SJCRH30 (cell line): ENCODE measurements at places on chromosomes 6 and 20.

DNA sequence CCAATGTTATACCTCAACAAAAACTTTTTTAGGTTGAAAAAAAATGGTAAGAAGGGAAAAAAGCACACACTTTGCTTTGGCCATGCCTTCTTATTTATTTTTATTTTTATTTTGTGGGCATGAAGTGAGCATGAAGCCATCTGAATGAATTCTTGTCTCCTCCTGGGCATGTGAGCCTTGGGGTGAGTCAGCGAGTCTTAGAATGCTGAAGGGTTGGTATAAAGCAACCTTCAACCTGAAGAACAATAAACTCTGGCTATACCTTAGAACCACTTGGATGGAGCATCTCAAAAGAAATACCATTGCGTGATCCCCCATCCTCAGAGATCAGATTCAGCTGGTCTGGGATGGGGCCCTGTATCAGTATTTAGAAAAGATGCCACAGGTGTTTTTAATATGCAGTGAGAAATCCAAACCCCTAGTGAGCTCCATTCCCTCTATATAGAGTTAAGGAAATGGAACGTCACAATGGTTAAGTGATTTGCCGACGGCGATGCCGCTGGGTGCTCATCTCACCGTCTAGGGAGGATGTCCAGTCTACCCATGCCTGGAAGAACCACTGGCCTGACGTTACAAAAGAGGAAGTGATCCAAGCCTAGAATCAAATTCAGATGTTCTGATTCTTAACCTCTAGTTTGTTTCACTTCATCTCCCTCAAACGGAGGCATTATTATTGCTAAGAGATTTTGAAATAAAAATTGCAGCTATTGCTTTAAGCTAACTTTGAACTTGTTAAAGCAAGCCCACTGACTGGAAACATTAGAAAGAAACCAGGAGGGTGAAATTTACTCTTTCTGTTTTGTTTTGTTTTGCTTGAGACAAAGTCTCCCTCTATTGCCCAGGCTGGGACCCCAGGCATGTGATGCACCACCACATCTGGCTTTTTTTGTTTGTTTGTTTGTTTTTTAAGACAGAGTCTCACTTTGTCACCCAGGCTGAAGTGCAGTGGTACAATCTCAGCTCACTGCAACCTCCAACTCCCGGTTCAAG is 67.1 kb downstream of the EDN1 start:
- DNase-seq, result no peak

GRCh38 chr6:28543651-28544610 is 18.2 kb downstream of the GPX5 start:
- DNase-seq, result peak; percentile 23

DNA sequence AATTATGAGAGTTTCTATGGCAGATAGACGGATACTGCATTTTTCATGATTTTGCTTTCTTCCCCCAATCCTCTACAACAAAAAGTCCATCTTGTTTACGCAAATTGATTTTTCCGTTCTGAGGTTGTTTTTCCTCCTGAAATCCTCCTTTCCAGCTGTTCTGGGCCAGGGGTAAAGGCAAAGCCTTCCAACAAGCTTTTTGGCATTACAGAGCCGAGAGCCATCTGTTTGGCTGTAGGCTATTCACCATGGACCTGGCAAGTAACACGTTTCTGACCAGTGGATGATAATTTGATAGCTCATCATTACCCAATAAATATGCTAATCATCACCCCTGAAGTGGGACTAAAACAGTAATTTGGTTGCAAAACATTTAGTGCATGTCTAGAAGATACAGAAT is 226.5 kb downstream of the CBLN4 start:
- no peak for DNase-seq

GRCh38 chr6:163667372-163668060 is 253.0 kb downstream of the QKI start:
- DNase-seq, result no peak

GRCh38 chr6:26327450-26328264 is 37.3 kb upstream of the BTN3A2 start:
- DNase-seq, result no peak

DNA sequence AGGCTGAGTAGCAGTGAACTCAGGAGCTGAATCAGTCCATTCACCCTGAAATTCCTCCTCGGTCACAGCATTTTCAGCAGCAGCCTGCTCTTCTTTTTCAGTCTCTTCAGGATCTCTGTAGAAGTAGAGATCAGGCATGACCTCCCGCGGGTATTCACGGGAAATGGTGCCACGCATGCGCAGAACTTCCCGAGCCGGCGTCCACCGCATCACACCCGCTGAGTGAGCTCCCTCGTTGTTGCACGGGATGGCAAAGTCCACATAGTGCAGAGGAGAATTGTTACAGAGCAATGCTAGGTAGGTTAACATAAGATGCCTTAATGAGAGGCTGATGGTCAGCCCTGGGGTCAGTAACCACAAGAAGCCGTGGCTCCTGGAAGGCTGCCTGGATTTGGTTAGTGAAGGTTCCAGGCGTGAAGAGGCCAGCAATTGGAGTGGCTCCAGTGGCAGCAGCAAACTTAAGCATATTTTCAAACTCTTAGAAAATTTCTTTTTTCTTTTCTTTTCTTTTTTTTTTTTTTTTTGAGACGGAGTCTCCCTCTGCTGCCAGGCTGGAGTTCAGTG is 113.5 kb upstream of the HDAC2 start:
- no peak for DNase-seq

DNA sequence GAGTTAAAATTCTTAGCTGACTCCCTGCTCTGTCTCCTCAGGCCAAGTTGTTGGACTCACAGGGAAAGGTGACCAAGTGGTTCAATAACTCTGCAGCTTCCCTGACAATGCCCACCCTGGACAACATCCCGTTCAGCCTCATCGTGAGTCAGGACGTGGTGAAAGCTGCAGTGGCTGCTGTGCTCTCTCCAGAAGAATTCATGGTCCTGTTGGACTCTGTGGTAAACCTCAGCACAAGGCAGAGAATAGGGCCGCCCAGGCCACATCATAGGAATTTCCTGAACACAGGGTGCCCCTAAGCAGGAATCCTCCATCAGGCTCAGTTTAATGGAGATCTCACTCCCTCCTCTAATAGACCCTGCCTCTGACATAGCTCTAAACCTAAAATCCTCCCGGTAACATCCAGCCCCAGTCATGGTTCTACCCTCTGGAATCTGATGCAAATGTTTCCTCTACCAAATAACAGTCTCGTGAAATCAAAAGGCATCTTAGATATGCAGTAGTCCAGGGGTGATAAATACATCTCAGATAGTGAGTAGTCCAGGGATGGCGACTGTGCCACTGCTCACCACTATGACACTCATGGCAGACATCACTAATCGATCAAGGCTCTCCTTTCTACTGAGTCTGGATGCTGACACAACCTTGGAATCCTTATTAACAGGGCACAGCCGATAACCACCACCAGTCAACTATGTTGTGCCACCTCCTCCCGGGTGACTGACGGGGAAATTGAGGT is 18.3 kb downstream of the BPIFB1 start:
- DNase-seq, result no peak

DNA sequence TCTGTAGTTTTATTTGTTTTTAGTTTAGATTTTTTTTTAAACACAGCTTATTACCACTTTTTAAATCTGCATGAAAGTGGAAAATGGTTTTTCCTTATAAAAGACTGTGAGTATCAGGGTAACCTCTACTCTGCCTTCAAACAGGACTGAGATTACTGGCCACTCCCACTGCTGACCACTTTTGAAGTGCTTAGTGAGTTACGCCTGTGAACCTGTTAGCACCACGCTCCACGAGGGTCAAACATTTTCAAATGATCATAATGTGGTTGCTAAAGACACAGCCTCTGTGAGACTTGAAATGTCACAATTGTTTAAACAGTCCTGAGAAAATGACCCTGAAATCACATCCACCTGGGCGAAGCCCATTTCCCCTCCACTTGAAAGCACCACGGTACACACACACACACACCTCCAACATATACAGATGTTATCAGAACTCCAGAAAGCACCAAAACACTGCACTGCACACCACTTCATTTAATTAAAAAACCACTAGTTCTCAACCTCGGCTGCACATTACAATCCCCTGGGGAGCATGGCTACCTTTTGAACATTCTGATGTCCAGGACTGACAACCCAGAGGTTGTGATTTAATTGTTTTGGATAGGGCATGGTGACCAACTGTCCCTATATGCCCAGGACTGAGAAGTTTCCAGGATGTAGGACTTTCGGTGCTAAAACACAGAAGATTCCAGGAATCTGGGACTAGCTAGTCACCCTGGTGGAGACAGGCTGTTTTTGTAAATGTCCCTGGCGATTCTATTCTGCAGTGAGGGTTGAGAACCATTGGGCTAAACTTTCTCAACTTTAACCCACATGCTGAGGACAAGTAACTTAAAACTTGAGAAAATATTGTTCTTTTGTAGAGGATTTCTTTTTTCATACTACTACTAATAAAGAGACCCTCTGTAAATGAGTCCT is 176.4 kb upstream of the MYLIP start:
- no peak for DNase-seq
